Lung microvascular endothelial cell (primary cell): ENCODE measurements at places on chromosomes 4 and X. TPM values are rescaled to one million over a fixed set of nuclear protein-coding genes. Genes with fewer than 3 reads are reported as not detected.
A peak's percentile ranks its signal among the peaks of the same experiment; 100 is the strongest.

- no peak for DNase-seq
These were observed 30.6 kb upstream of the ANTXR2 start for GRCh38 chr4:80103629-80104028.

GRCh38 chrX:18160369-18160768 is 60.3 kb downstream of the BEND2 start:
- DNase-seq, result no peak

- DNase-seq, result no peak
These were observed 157.0 kb upstream of the TLL1 start for GRCh38 chr4:165715989-165716388.

GRCh38 chr4:150072906-150073714 is 5.1 kb upstream of the DCLK2 start:
- peak; percentile 28 for DNase-seq

- no peak for DNase-seq
These were observed 488.8 kb upstream of the CPEB2 start for GRCh38 chr4:14513471-14513870.

DNA sequence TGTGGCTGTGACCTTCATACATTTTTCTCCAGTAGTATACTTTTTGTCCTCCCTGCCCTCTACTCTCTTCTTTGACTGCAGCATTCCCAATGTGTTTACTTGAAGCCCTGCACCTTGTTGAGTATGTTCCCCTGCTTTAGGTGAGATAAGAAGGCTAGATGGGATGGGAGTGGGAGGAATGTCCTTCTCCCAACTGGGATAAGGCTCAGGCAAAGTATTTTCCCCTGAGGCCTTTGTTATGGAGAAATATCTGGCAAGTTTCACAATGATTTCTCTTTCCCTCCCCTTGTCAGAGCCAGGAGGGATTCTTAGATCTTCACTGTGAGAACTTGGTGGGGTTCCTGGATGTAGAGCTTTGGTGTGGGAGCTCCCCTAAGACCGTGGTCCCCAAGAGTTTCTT is 131.8 kb downstream of the CLCN5 start:
- DNase-seq, result no peak

- DNase-seq, result no peak
These were observed 30.2 kb upstream of the FAM9C start for GRCh38 chrX:13074297-13075262.

DNA sequence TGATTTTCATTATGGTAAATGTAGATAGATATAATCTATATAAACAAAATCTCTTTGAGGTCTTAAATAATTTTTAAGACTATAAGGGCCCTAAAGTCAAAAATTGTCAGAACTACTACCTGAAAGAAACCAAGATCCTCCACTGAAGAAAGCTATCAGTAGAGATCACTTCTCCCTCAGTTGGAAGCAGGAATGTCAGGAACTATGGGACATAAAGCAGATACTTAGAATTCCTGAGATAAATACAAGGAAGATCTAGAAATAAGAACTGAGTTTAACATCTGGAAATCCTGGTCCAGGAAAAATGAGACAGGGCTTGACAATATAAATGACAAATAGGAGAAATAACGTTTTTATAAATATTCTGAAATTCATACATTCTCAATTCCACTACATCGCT is 97.2 kb downstream of the ADAMTS3 start:
- no peak for DNase-seq

MAGEA10 gene
- not detected in 2 replicates for total RNA-seq

ZFYVE28 gene
- 1.8 and 2.6 TPM in 2 replicates for total RNA-seq

GRCh38 chrX:74325130-74326059 is 21.4 kb downstream of the ZCCHC13 start:
- no peak for DNase-seq

TRPC5OS gene
- total RNA-seq, result not detected in 2 replicates

GAB1 gene
- total RNA-seq, result 10.2 and 24.4 TPM in 2 replicates

SLC4A4 gene
- not detected in 2 replicates for total RNA-seq

DNA sequence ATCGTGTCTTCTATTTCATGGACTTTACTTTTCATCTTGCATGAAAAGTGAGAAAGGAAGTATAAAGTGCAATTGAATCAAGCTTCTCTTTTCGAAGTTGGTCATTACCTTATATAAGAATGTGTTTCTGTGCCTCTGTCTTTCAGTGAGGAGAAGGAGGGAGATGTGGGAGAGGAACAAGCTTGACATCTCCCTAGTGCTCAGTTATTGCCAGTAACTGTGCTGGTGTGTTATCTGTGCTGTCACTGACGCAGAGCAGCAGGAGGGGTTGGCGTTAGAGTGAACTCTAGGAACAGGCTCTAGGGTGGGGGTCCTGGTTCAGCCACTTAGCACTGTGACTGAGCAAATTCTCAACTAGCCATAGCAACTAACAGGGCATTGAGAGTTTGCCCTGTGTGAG is 34.0 kb upstream of the TBC1D9 start:
- DNase-seq, result no peak

CFAP299 gene
- total RNA-seq, result not detected in 2 replicates

CT83 gene
- total RNA-seq, result not detected in 2 replicates

RHOXF2 gene
- not detected in 2 replicates for total RNA-seq

- DNase-seq, result no peak
These were observed 12.7 kb upstream of the RHOXF2B start for GRCh38 chrX:120090208-120090607.

VCX2 gene
- not detected in 2 replicates for total RNA-seq
